Left kidney (tissue), 8 donors: ENCODE measurements at places on chromosomes 1 and 21. TPM values are rescaled to one million over a fixed set of nuclear protein-coding genes. Genes with fewer than 3 reads are reported as not detected.

DNA sequence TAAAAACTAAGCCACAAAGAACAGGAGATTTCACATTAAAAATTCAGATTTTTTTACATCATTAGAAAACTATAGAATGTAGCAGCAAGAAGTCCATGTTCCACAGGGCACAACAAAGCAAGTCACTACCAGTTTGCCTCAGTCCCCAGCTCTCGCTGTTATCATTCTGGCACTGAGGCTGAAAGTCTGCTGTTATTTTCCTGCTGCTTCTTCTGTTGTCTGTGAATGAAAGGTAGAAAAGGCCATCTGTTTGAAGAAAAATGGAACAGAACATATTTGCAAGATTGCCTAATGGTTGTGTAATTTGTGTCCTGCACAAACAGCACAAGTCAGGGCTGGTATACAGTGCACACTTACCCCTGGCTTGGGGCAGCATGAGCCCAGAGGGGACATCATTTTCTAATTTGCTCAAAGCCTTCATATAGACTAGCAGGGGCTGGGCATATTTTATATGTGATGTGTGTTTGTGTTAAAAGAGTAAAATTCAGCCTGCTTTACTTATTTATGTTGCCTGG is 105.6 kb upstream of the COG2 start:
- DNase-seq = no peak

Gene TTC4
- 37.4 TPM for polyA plus RNA-seq

- DNase-seq = no peak
Observed at GRCh38 chr21:33700491-33700890, 58.2 kb downstream of the ITSN1 start.

Gene NUDT4B
- polyA plus RNA-seq = 1.8 TPM
